ENCODE measurements at places on chromosomes 13 and 19. TPM values are rescaled to one million over a fixed set of nuclear protein-coding genes. Genes with fewer than 3 reads are reported as not detected.
A peak's percentile ranks its signal among the peaks of the same experiment; 100 is the strongest.

SLC46A3 gene
- total RNA-seq, result 0.75 TPM

DNA sequence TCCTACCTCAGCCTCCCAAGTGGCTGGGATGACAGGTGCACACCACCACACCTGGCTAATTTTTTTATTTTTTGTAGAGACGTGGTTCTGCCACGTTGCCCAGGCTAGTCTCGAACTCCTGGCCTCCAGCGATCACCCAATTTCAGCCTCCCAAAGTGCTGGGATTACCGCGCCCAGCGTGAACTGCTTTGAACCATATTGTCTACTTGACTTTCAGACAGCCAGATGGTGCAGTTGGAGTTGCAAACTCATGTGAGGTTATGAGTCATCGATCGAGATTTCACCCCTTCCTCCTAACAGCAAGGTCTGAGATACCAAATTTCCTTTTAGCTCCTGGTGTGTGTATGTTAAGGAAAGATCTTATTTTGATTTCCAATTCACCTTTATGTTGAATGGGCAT, 2.7 kb downstream of the SLC27A1 start:
- DNase-seq, result no peak

DNA sequence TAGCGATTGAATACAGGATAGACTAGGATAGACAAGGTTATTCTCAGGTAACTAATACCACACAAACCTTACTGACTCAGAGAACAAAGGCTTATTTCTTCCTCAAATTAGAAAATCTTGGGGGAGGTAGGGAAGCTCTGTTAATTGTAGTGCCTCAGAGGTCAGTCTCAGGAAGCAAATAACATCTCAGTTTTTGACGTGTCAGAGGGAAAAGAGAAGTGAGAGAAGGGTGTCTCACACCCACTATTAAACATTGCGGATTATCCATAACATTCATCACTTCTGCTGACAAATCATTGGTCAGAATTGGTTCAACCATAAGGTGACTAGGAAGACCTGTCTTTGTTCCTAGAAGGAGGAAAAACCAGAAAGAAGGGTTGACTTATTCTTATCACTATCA, 579.4 kb upstream of the MIR17HG start:
- DNase-seq, result no peak

GRCh38 chr19:34319785-34320184, 45.2 kb upstream of the GPI start:
- DNase-seq, result no peak

CGB1 gene
- not detected for total RNA-seq

DNA sequence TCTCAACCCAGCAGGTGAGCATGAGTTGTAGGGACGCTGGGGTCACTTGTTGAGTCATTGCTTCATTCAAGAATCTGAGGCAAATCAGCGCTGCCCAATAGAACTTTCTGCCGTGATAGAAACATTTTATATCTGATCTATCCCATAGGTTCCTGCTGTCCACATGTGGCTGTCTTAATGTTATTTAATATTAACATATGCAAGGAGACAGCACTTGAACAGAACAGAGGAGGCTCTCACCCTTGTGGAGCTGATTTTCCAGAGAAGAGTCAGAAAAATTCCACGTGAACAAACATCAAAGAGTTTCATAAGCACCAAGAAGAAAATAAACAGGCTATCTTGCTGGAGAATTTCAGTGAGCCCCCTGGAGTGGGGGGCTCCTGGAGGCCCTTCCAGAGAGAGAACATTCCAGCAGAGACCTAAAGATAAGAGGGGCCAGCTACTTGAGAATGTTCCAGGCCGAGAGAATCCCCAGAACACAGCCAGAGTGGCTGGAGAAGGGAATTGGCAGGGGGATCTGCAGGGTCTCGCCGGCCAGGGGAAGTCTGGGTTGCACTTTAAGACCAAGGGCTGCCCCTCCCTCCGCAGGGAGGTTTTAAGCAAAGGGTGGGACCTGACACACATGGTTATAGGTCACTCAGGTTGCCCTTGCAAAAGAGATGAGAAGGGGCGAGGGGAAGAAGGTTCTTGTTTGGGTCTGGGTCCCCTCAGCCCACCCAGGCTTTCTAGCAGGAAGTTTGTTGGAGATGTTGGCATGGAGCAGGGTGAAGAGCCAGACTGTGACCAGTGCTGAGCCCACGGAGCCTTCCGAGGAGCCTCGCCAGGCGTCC, 135.7 kb downstream of the CRYL1 start:
- no peak for DNase-seq

DNA sequence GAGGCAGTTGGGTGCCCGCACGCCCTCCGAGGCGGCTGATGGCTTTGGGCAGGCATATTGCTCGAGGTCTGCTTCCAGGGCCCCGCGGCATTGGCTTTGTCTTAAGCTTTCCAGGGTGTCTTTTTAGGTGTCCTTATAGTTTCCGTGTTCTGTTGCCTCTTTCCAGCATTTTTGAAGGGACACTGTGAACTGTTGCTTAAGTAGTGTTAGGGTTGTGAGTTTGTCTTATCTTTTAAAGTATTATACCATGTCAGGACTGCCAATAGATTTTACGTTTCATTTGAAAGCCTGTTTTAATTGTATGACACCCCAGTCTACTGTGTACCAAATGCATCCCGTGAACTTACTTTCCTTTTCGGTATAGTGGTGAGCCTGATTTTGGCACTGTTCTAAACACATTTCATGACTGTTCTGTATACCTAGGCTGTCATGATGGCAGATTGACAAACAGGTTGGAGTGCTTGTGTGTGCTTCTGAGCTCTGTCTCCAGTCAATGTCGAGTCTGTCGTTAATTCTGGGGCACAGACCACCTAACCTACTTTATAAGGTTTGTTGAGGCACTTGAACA, 656 bp downstream of the PCCA start:
- DNase-seq, result no peak

- no peak for DNase-seq
Measured at GRCh38 chr19:601310-601709, 11.6 kb downstream of the HCN2 start.

DNA sequence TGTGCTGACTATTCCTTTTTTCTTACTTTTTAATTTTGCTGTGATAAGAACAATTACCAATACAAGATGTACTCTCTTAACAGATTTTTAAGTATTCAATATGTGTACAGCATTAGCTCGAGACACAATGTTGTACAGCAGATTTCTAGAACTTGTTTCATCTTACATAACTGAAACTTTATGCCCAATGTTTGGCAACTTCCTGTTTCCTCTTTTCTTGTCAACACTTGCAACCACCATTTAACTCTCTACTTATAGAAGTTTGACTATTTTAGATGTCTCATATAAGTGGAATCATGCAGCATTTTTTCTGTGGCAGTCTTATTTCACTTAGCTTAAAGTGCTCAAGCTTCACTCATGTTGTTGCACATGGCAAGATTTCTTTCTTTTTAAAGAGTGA, 1426.8 kb downstream of the SLITRK5 start:
- DNase-seq, result no peak

GRCh38 chr13:104491916-104492315, 1425.7 kb upstream of the SLC10A2 start:
- no peak for DNase-seq

LGALS7 gene
- not detected for total RNA-seq

KIR2DL4 gene
- not detected for total RNA-seq

- DNase-seq, result no peak
Measured at GRCh38 chr13:111145071-111145470, 30.0 kb downstream of the ARHGEF7 start.

DNA sequence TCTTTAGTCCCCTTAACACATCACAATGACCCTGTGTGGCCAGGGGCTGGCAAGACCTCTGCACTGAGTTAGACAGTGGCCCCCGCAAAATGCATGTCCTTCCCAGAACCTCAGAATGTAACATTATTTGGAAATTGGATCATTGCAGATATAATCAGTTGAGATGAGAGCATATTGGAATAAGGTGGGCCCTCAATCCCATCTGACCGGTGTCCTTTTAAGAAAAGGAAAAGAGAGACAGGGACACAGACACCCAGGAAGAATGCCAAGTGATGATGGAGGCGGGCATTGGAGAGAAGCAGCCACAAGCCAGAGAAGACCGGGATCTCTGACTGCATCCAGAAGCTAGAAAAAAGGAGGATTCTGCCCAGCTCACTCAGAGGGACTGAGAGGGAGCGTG, 1.8 kb downstream of the FAM187B start:
- DNase-seq, result no peak

CLEC4M gene
- not detected for total RNA-seq

GRCh38 chr19:44869733-44870470, 21.2 kb upstream of the TOMM40 start:
- DNase-seq, result no peak

CDKN2D gene
- total RNA-seq, result 9.5 TPM

GRCh38 chr19:610071-610800, 20.6 kb downstream of the HCN2 start:
- no peak for DNase-seq

GRCh38 chr13:50916701-50917184, 7.2 kb downstream of the RNASEH2B start:
- DNase-seq, result no peak

FGF22 gene
- 0.84 TPM for total RNA-seq

USPL1 gene
- 24.9 TPM for total RNA-seq

DNA sequence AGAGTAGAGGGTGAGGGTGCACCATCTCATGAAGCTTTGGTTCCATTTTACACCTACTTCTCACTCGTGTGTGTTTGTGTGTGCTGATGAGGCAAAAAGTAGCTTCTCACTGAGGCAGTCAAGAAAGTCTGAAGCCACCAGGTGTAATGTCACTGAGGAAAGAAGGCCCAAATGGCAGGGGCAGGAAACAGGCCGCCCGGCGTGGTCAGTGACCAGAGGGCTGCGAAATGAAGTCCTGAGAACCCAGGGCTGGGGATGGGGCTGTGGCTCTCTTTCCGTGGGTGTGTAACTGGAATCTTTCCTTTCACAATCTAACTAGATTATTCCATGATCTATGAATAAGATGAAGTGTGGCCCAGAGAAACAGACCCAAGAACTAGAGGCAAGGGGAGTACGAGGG, 25.5 kb upstream of the TFDP1 start:
- DNase-seq, result no peak

- DNase-seq, result peak; percentile 89
Measured at GRCh38 chr19:17841810-17842662, 5.7 kb downstream of the JAK3 start.

GRCh38 chr13:30581582-30581981, 36.1 kb upstream of the USPL1 start:
- DNase-seq, result no peak

FFAR1 gene
- total RNA-seq, result not detected

- no peak for DNase-seq
Measured at GRCh38 chr13:35716186-35716585, 239.7 kb upstream of the MAB21L1 start.

- DNase-seq, result no peak
Measured at GRCh38 chr19:34676697-34677385, at the start of gene SCGB2B2. SCGB2B2 (minus strand) TSS chr19:34677159; CDS start chr19:34594563, 82,596 bp downstream.

DNA sequence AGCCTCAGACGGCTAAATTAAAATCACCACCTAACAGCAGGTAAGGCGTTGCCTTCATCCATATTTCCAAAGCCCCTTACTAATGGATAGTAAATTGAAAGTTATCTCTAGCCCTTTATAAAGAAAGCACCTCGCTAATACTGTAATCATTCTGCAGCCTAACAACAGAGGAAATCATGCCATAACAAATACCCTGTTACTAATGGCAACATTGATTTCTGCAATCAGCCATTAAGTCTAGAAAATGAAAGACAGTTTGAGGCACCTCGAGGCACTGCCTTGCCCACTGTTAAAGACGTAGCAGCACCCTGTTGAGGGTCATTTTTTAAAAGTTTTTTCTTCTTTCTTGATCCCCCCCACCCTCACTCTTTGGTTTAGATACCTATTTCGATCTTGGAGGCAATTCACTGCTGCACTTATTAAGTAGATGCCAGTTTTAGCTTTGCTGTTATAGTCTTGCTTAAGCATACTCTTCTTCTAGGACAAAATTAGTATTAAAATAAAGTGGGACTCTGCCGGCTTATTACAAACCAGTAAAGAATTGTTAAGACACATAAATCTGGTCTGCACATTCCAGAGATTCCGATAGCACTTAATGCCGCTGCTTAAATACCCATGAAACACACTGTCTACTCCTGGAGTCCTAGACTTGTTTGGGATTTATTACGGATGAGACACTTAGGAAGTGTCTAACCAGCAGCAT, 74.8 kb downstream of the ZNF536 start:
- no peak for DNase-seq

DNA sequence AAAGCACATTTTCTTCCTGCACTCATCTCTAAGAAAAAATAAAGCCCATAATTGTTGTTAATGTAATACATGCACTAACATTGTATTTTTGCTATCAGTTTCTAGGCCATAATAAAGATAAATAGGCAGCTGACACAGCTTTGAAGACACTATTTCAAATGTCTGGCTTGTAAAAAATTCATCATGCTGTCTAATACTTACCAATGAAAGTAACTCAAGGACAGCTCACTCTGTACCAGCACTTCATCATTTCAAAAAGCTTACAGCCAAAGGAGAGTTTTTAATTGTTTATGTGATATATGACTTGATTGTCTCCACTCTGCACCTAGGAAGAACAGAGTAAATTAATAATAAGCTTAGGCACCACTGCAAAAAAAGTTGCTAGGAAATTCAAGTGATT, 1423.3 kb upstream of the PCDH20 start:
- no peak for DNase-seq

- DNase-seq, result no peak
Measured at GRCh38 chr19:51690454-51691073, 2.6 kb upstream of the SPACA6 start.

GRCh38 chr13:114118086-114118485, 14.3 kb downstream of the RASA3 start:
- DNase-seq, result no peak

DNA sequence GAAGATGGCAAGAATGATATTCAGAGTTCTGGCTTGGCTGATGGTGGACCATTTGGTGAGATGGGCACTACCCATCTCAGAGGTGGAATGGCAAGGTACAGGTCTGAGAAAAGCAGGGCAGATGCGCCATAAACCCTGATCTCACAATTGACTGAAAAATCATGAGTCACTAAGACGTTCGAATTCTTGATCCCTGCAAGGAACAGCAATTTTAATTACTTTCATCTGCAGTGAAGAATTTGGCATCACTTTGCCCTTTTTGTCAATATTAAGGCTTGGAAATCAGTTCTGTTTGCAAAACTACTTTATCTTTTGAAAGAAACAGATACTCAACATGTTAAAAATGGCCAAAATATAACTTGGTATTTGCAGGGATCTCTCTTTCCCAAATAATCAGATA, 38.1 kb downstream of the HTR2A start:
- DNase-seq, result no peak

DNA sequence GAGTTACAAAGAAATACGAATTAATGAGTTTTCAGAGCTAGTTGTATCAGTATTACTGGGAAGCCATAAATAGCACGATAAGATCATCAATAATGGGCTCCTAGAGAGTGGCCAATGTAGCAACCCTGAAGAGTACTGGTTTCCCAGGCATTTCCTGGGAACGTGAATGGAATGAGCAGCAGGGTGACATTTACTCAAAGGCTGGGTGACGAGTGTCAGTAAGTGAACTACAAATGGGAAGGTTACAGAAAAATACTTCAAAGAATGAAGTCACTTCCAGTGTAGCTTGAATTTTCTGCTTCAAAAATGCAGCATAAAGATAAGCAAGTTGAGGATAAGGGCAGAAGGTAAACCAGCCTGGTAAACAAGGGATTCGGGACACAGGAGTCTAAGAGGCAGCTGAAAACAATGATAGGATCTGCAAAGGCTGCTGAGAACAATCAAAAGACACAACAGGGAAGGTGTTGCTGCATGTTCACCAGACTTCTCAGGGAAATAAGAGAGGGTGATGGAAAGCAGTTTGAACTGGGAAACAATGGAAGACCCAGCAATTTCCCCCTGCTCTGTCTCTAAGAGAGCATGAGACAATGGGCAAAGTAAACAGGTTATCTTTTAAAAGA, 48.6 kb upstream of the POSTN start:
- no peak for DNase-seq

- no peak for DNase-seq
Measured at GRCh38 chr19:45616704-45617017, 14.6 kb upstream of the GPR4 start.
